WERI-Rb-1 (cell line): ENCODE measurements at places on chromosomes 6 and 20.

GRCh38 chr20:48217190-48217589 lies 431.9 kb upstream of the SULF2 start:
- no peak for DNase-seq

DNA sequence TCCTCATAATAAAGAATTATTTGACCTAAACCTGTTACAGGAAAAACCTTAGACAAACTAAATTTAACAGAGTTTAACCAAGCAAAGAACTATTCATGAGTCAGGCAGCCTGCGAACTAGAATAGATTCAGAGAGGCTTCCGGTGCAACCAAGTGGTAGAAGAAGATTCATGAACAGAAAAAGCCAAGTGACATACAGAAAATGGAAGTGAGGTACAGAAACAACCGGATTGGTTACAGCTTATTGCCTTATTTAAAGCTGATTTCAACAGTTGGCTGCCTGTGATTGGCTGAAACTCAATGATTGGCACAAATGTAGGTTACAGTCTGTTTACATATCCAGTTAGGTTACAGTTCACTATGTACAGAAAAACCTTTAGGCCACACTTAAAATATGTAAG lies 10.1 kb downstream of the PPP1R3G start:
- no peak for DNase-seq

GRCh38 chr6:157376241-157376640 lies 4.7 kb upstream of the ZDHHC14 start:
- no peak for DNase-seq

GRCh38 chr6:111338843-111339242 lies 144.2 kb downstream of the REV3L start:
- DNase-seq: no peak

DNA sequence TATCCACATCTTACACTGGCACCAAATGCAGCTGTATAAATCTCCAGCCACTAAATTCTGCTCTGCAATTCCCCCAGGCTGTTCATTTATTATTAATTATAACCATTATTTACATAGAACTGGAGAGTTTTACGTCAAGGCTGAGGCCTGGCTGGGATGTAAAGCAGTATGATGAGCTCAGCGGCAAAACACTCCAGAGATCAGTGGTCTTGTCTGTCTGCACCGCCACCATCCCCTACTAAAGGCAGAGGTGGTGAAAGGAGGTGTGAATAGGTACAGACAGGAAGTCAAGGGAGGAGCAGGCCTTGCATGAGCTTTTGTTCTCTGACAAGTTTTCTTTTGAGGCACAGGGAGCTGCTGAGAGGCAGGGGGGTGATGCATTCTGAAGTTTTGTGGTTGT lies 159.9 kb upstream of the PCSK2 start:
- no peak for DNase-seq
